ENCODE measurements at places on chromosomes 1 and 21.
A peak's percentile ranks its signal among the peaks of the same experiment; 100 is the strongest.

- DNase-seq: peak; percentile 20
These were observed 1.4 kb downstream of the ZNF697 start for GRCh38 chr1:119646521-119647227.

DNA sequence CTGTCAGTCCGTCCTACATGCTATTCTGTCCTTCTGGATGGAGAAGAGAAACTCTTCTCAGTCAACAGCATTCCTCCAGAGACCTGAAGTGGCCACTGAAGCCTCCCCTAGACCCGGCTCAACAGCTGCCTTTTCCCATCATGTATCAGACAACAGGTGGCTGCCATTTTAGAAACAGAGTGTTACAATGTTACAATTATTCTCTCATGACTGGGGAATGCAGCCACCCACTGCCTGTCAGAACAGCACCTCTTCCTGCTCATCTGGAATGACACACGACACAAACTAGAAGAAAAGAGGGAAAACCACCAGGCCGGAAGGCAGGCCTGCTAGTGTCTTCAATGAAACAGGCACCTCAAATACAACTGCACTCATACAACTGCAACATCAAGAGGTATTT, 105.3 kb downstream of the PGBD5 start:
- no peak for DNase-seq

- DNase-seq: no peak
These were observed 164.2 kb upstream of the PTBP2 start for GRCh38 chr1:96557336-96557735.

- DNase-seq: no peak
These were observed 43.7 kb upstream of the KCNK1 start for GRCh38 chr1:233570216-233570615.

DNA sequence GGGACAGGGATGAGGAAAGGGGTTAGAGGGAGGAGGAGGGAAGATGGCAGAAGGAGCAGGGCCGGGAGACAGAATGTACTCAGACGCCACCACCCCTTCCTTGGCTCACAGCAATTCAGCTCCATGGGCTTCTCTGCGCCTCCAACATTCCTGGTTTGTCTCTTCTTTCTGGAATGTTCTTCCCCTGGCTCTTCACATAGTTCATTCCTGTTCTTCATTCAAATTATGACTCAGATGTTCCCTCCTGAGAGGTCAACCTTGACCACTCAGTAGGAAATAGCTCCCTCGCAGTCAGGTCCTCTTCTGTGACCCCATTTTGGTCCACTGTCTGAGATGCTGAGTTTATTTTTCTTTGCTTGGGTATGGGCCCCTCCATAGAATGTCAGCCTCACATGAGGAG, 203.2 kb downstream of the C1orf94 start:
- no peak for DNase-seq

GRCh38 chr1:51583532-51583931, 33.4 kb upstream of the OSBPL9 start:
- peak; percentile 80 for DNase-seq

DNA sequence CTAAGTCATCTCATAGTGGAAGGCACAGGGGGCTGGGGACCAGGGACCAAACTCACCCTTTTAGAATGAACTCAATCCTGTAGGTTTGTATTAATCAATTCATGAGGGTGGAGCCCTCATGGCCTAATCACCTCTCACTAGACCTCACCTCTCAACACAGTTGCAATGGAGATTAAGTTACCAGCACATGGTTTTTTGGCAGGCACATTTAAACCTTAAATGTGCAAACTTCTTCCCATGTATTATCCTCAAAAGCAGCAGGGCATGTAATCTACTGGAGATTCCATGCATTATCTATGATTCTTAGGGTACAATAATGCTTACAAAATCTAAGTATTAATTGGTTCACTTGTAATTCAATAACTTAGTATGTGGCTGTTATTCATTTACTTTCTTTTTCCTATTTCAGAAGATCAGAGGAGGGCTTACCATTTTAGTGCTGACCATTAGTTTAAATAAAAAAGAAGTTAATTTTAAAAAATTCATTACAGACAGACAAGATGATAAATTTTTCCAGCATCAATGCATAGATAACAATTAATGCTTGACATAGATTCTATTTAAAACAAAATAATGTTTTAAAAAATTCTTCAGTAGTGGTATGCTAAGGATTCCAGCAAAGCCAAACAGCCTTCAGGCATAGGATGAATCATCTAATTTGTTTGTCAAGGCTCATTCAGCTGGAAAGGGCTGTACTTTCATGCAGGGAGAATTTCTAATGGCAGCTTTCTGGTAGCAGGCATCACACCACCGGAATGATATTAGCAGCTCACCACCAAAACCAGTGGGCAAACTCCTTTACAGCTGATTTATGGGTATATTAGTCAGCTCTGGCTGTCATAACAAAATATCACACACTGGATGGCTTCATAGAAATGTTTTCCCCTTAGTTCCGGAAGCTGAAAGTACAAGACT, 124.6 kb upstream of the ZNF648 start:
- DNase-seq: peak; percentile 84

DNA sequence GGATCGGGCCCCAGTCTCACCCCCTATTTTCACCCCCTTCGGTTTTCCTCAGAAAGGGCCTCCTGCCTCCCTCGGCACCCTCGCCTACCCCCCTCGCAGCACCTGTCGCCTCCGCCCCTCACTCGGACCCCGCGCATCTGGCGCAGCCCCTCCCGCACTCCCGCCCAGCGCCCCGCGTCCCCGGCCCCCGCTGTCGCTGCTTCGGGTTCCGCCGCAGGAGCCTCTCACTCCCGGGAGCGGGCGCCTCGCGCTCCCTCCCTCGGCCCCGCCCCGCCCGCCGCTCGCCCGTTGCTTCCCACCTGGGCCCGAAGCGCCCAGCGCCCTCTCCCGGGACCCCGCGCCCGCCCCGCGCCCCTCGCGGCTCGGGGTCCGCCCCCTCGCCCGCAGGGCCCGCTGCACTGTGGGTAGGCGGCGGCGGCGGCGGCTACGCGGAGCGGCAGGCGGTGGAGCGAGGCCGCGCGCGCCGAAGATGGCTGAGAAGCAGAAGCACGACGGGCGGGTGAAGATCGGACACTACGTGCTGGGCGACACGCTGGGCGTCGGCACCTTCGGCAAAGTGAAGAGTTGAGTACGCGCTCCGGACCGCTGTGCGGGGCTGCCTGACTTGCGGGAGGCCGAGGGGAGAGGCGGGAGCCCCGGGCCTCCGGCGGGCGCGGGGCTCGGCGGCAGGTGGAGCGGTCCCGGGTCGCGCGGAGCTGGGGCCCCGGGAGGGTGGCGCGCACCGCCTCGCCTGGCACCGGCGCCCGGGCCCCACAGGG, at the start of gene PRKAA2:
TSS of gene PRKAA2 (plus strand) at position 396 of the 758 bp plus-strand sequence. CDS start at position 470, 74 bp downstream.
- DNase-seq: peak; percentile 74

DNA sequence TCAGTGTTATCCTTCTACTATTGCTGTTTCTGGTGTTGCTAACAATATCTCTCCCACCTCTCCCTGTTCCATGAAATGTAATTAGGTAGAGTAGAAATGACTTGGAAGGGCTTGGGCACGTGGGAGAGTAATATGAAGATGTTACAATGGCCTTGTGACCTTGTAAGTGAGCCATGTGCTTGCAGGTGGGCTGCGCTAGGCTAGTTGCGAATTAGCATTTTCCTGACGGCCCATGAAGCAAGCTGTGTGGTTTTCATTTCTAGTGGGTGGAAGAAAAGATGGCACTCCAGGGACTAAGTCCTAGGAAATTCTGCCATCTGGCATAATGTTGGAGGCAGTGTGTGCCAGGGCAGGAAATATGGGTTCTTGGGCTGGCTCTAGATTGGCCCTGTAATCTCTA, 7.8 kb upstream of the DDX20 start:
- DNase-seq: no peak

- no peak for DNase-seq
These were observed 5.6 kb upstream of the UBXN10 start for GRCh38 chr1:20180129-20180843.

GRCh38 chr1:200654660-200655059, 15.0 kb downstream of the DDX59 start:
- no peak for DNase-seq

- DNase-seq: no peak
These were observed 165.9 kb upstream of the CACNA1E start for GRCh38 chr1:181317261-181317930.

DNA sequence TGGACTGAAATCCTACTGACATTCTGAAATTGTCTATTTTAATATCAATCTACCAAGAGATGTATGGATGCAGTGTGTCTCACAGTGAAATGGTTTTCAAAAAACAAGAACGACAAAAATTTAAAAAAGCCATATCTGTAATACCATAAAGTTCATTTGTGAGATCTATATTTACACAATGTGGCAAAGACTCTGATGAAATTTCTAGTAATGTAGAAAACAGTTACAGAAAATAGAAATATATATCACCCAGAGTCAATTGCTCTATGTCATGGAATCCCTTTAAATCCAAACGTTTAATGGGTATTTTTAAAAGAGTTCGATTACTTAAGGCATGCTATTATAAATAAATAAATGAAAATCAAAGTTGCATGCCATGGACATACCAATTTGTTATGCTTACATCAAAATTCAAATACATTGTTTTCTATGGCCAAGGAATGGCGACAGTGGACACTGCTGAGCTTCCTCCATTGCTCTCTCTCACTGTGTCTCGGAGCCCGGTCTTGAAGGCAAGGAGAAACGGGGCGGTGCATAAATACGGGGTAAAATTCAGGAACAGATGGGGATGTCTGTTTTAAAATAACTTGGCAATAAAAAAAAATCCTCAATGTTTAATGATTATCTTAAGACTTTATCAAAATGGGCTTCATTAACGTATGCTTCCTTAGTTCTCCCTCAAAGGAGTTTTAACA, 37.0 kb upstream of the SAMSN1 start:
- no peak for DNase-seq

- no peak for DNase-seq
These were observed 67.8 kb downstream of the FASLG start for GRCh38 chr1:172726740-172727139.
